ENCODE measurements at places on chromosomes 4 and X. TPM values are rescaled to one million over a fixed set of nuclear protein-coding genes. Genes with fewer than 3 reads are reported as not detected.

The COX7B2 gene
- total RNA-seq = not detected

DNA sequence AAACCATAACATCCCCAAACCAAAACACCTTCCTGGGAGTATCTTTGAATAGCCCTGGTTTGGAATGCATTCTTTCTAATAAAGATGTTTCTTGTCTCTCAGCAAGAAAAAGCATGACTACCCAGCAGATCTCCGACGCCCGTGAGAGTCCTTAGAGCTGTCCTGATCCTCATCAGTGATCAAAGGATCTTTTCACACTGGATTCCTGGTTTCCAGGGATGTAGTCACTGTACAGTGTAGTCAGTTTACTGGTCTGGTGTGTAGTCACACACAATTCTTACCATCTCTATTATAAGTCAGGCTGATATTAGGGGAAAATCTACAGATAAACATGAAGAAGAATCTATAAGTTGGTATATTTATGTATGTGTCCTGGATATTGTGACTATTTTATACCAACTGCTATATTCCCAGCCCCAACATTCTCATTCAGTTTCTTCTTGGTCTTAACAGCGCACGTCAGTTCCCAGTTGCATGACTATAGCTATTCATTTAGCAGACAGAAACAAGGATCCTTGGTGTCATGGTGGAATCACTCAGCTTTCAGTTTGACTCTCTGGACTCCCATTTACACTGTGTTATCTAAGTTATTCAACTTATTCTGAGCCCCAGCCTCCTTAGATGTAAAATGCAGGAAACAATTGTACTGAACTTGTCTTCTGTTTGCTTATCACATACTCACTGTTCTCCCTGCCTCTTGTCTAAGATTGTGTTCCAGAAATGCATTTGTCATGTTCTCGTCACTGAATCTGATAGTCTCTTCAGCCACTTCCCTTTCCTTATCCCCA is 68.3 kb downstream of the SLIT2 start:
- no peak overlapping the region for H3K4me3 ChIP-seq
- H3K4me1 ChIP-seq = no peaks in the 10 kb centered on the region
- DNase-seq = no peak

- peak overlapping the region; percentile 89 for H3K27ac ChIP-seq
- no peaks in the 10 kb centered on the region for H3K36me3 ChIP-seq
- DNase-seq = peak; percentile 83
- peaks cover 15% of the 10 kb centered on the region for H3K4me1 ChIP-seq
- H3K27me3 ChIP-seq = no peaks in the 10 kb centered on the region
Measured at GRCh38 chr4:184250795-184251669, 33.4 kb upstream of the ENPP6 start.

GRCh38 chrX:154481911-154482601 is 3.0 kb upstream of the LAGE3 start:
- no peak overlapping the region for H3K27ac ChIP-seq
- no peaks in the 10 kb centered on the region for H3K27me3 ChIP-seq
- peaks cover 7% of the 10 kb centered on the region for H3K36me3 ChIP-seq
- DNase-seq = no peak
- no peak overlapping the region for H3K4me3 ChIP-seq

DNA sequence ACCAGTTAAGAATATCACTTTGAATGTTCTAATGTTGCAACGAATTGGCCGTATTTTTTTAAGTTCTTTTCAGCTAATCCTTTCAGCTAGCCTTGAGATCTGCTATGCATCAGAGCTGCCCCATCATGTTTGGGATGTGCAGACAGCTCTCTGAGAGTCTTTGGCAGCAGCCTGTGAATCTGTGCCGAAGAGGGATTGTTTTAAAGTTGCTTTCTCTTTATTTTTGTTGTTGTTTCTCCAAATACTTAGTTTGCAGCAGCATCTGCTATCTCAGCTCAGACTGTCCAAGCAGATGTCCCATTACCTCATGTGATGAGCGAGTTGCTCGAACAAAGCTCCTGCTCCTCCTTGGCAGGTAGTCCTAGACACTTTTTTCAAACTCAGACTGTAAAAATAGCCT is 1002.5 kb upstream of the INTU start:
- DNase-seq = no peak
- no peaks in the 10 kb centered on the region for H3K36me3 ChIP-seq
- no peaks in the 10 kb centered on the region for H3K4me1 ChIP-seq

- no peaks in the 10 kb centered on the region for H3K36me3 ChIP-seq
- H3K4me3 ChIP-seq = no peak overlapping the region
- H3K4me1 ChIP-seq = no peaks in the 10 kb centered on the region
- H3K27ac ChIP-seq = no peak overlapping the region
- DNase-seq = no peak
Measured at GRCh38 chr4:97786306-97786920, 356.9 kb downstream of the STPG2 start.

DNA sequence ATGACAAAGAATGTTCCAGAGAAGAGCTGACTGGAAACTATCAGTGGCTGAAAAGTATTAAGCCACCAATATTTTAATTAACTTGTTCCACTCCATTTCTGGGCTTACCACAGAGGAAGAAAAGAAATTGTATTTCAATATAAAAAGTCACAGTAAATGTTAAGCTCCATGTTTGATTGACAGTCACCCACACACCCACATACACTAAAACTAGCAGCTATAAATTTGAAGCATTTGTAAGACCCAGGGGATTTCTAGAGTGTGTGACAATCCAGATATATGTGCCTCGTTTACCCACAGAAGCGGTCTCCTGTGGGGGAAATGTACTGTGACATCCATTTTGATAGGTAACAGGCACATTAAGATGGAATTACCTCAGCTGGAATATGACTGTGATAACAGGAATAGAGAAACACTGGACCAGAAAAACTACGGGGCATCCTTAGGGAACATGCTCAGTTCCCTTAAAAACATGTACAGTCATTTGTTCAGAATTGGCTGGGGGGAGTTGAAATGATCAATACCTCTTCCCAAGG is 39.0 kb upstream of the RASGEF1B start:
- H3K36me3 ChIP-seq = no peaks in the 10 kb centered on the region
- peaks cover 11% of the 10 kb centered on the region for H3K27me3 ChIP-seq
- H3K27ac ChIP-seq = no peak overlapping the region
- H3K4me3 ChIP-seq = no peak overlapping the region
- peaks cover 16% of the 10 kb centered on the region for H3K4me1 ChIP-seq

- no peak overlapping the region for H3K4me3 ChIP-seq
- H3K4me1 ChIP-seq = peaks cover 39% of the 10 kb centered on the region
- H3K27me3 ChIP-seq = no peaks in the 10 kb centered on the region
Measured at GRCh38 chr4:168857546-168858314, 152.3 kb downstream of the CBR4 start.

Data from activated CD4-positive, alpha-beta T cell treated with anti-CD3 and anti-CD28 coated beads, Interleukin-2, amount 10 ng/mL, durations not matched to agents 24 days and 14 days (primary cell).